ENCODE measurements at places on chromosomes 16 and 17. TPM values are rescaled to one million over a fixed set of nuclear protein-coding genes. Genes with fewer than 3 reads are reported as not detected.

DNA sequence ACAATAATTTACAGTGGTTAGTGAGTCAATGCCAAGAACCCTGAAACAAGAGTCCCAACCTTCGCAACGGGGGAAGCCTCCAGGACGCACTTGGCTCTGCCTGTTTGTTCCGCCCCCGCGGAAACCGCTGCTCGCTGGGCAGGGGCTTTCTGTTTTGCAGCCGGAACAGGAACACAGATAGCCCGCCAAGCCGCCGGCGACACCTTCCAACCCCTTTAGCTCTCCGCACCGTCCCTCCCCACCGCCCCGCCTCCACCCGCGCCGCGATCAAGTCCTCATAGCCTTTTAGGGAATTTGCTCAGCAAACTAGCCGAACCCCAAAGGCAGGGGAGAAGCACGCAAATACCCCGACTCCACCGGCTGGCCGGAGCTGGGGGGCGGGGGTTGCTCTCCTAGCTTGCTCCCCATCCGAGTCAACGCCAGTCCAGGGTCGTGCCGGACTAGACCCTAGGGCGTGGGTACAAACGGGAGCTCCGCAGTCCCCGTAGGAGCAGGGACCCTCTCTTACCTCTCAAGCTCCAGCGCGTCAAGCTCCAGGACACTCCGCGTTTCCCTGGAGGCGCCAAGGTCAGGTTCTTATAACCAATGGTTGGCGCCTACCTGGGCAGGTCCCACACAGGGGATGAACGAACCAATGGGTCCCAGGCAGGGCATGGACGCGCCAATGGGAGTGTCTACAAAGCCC, at the start of gene SLFN13:
Gene SLFN13, minus strand, starts transcription at position 553 of the 685 bp plus-strand sequence. CDS start 3,086 bp downstream, outside the sequence.
- H3K4me3 ChIP-seq: peak within 1 kb of the TSS; percentile 70
- no peak within 1 kb of the TSS for H3K27ac ChIP-seq

DNA sequence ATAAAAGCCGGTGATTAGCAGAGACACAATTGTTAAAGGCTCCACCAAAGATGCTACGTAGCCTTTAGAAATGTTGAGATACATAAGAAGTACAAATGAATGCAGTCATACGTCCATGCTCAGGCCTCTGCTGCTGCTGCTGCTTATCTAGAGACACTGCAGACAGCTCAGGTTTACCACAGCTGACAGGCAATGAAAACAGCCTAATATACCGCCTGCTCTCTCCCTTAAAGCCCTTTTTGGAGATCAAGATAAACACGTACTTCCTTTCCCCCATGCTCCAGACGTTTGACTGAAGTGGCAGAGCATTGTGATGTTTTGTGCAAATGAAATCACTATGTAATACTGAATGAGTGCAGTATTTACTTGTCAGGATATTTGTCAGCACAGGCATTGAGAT, 185.3 kb downstream of the AATF start:
- peaks cover 6% of the 10 kb centered on the region for H3K36me3 ChIP-seq
- H3K27ac ChIP-seq: no peak overlapping the region
- H3K27me3 ChIP-seq: no peaks in the 10 kb centered on the region
- DNase-seq: no peak

Gene RNF112
- 1.6 TPM for total RNA-seq

Gene HBA1
- total RNA-seq: 1.1 TPM

Gene CSH1
- not detected for total RNA-seq

DNA sequence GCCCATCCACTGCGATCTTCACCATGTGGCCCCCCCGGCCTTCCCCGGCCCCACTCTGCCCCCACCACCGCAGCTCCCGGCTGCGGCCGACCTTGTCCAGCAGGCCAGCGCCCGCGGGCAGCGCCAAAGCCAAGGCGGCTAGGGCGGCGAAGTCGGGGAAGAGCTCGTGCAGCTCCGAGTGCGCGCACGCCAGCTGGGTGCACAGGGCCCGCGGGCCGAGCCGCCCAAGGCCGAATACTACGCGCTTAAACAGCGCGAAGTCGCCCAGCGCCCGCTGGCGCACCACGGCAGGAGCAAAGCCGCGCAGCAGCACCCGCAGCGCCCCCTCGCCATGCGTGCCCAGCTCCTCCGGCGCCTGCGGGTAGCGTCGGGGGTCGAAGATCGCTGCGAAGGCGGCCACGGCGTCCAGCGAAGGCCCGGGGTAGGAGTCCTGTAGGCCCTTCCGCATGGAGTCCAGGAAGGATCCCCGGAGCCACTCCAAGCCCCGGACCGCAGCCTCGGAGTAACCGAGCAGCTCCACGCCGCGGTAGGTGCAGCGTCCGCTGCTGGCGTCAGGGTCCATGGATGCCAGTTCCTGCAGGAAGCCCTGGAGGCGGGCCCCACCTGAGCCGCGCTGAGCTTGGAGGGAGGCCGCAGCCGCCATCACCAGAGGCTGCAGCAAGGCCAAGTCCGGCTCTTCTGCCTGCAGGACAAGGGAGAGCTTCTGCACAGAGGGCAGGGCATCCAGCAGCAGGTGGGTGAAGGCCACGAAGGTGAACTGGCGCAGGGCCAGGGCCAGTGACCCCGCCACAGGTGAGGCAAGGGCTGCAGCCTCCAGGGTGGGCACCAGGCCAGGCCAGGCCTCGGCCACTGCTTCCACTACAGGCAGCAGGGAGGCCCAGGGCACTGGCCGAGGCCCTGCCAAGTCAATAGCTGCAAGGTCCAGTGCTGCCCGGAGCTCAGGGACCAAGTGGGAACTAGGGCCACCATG, 10.3 kb downstream of the C17orf113 start:
- H3K27me3 ChIP-seq: peaks cover 7% of the 10 kb centered on the region
- no peak overlapping the region for H3K27ac ChIP-seq
- H3K4me3 ChIP-seq: no peak overlapping the region
- DNase-seq: no peak
- H3K4me1 ChIP-seq: peaks cover 8% of the 10 kb centered on the region

DNA sequence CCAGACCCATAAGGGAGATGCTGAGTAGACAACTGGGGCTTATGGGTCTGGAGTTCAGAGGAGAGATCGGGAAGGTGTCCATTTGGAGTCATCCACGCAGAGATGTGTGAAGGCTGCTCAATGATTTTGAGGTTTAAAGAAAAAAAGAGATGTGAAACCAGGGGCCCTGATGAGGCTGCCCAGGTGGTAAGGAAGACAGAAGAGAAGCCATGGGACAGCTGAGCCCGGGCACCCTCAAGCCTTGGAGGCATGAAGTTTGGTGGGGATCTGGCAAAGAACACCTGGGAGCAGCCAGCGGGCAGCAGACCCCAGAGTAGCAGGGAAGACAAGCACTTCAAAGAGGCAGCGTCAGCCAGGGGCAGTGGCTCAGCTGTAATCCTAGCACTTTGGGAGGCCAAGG, 20.8 kb upstream of the MYO15B start:
- no peaks in the 10 kb centered on the region for H3K36me3 ChIP-seq
- DNase-seq: no peak
- no peak overlapping the region for H3K27ac ChIP-seq

Measured in activated T-cell treated with anti-CD3 and anti-CD28 coated beads, Interleukin-2, amount 50 U/mL, for 72 hours (primary cell).